ENCODE measurements at places on chromosomes 7 and 10.

DNA sequence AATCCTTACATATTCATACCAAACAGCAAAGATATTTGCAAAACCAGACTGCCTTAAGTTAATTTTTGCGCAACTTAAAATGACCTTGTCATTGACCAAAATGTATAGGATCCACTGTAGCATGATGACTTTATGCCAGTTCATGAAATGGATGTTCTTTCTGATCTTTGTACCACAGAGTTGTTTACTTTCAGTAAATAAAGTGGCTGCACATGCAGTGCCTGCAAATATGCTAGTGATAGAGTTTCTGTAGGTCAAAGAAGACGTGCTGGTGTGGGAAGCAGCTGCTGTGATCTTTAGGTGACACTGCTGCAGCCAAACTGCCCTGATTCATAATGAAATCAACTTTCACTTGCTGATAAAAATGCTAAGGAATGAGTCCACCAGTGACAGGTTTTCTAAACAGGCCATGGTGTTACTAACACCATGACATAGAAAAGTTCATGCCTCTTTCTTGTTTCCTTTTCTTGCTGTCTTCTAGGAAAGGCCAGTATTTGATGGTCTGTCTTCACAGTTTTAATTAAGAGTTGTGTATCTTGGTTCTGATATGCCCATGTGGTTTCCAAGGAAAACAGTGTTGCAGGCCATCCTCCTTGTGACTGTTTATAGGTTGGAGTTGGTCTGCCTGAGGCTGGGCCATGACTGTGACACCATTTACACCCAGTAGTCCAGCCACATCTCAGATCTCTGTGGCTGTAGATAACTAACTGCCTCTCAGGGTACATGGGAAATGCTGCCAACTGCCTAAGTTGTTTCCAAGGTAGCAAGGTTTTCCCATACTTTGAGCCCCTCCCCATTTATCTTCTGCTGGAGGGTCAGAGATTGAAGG, 62.5 kb downstream of the INSYN2A start:
- DNase-seq = no peak

- no peak for DNase-seq
Measured at GRCh38 chr10:130422366-130423324, 286.5 kb downstream of the GLRX3 start.

DNA sequence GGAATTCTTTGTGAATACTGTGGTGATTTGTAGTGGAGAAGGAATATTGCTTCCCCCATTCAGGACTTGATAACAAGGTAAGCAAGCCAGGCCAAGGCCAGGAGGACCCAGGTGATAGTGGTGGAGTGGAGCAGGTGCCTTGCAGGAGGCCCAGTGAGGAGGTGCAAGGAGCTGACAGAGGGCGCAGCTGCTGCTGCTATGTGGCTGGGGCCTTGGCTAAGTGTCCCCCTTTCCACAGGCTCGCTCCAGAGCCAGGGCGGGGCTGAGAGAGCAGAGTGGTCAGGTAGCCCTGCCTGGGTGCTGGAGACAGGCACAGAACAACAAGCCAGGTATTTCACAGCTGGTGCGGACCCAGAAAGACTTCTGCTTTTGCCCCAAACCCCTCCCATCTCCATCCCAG, 162.9 kb downstream of the EGFR start:
- no peak for DNase-seq

DNA sequence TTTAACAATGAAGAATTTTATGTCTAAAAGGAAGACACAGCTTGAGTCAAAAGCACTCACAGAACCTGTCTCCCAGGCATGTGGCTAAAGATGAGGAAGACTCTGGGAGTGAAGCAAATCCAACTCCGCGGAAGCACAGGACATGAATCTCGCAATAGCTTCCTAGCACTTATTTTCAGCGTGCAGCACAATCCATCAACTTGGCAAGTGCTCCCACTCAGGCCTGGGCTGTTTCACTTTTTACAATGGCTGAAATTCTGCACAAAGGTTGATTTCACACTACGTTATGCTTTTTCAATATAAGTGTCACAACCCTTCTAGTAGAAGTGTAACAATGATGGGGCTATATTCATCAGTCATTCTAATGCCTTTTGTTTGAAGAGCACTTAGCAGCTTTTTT, 180.2 kb downstream of the XPNPEP1 start:
- DNase-seq = no peak

GRCh38 chr7:76236224-76236623, 34.5 kb downstream of the SRRM3 start:
- DNase-seq = no peak

- DNase-seq = no peak
Measured at GRCh38 chr10:14356921-14357320, 26.2 kb upstream of the FRMD4A start.

GRCh38 chr10:86311190-86311589, 55.4 kb downstream of the GRID1 start:
- no peak for DNase-seq

DNA sequence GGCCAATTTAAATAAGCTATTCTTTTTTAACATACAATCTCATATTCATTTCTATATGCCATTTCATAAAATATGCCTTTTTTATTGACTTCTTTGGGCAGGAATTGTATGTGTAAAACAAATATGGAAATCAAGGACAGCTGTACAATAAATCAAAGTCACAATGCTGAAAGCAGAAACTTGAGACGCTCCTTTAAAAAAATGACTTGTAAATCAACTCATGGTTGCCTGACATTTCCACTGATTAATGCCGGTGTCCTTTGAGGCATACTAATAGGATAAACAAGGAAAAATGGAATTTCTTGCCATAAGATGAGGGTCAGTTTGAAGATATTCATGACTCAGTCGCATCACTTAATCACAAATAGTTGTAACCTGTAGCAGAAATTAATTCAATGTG, 247.4 kb upstream of the TEX47 start:
- no peak for DNase-seq

DNA sequence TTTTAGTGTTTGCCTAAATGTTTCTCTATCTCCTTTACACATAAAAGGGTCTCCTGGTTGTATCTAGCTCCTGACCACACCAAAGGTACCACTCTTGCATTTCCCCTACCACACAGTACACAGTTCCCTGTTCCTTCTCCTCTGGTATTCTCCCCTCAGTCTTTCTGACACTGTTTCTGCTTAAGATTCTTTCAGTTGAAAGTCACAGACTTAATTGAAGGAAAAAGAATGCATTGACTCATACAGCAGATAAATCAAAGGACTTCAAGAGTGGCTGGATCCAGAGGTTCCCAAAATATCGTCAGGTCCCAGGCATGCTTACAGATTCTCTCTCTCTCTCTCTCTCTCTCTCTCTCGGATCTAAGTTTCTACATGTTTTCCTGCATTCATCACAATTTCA, 185.6 kb upstream of the LRGUK start:
- no peak for DNase-seq

- DNase-seq = no peak
Measured at GRCh38 chr10:76444034-76444800, 1012.8 kb downstream of the LRMDA start.

GRCh38 chr10:74927701-74928100, 101.3 kb downstream of the KAT6B start:
- DNase-seq = no peak

DNA sequence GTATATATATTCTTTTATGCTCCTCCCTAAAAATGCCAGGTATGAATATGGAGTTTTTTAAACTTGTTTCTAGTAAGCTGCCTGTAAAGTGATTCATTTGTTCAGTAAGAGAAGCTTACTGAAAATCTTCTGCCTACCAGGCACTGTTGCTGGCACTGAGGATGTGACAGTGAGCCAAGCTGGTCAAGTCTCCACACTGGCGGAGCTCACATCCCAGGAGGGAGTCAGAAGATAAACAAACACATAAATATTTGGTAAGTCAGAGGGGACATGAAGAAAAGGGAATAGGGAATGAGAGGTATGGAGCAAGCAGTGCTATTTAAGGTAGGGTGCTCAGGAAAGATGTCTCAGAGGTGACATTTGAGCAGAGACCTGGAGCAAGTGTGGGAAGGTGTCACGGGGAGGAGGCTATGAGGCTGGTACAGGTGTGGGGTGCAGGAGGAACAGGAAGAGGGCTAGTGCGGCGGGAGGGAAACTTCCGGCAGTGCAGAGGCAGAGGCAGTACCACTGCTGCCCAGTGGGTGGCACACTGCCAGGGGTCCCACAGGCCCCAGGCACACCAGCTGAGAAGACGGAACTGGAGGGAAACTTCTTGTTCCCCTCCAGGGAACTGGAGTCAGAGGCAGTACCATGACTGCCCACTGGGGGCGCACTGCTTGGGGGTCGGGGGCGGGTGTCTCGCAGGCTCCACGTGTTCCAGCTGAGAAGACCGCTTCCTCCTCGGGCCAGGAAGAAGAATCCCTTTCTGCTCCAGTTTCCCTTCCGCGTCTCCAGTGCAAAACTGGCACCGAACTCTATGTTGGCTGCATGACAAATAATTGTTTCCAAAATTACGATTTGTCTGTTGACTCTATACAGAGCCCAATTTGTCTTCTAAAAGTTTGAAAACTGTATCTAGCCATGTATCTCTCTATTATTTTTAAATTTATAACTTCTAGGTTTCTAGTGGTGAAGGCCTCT, 161.0 kb downstream of the TEX36 start:
- no peak for DNase-seq

- no peak for DNase-seq
Measured at GRCh38 chr7:2499719-2500430, 19.7 kb upstream of the LFNG start.

- no peak for DNase-seq
Measured at GRCh38 chr7:140035400-140036223, 27.1 kb downstream of the PARP12 start.

GRCh38 chr10:121516093-121516865, 82.0 kb downstream of the FGFR2 start:
- DNase-seq = no peak

DNA sequence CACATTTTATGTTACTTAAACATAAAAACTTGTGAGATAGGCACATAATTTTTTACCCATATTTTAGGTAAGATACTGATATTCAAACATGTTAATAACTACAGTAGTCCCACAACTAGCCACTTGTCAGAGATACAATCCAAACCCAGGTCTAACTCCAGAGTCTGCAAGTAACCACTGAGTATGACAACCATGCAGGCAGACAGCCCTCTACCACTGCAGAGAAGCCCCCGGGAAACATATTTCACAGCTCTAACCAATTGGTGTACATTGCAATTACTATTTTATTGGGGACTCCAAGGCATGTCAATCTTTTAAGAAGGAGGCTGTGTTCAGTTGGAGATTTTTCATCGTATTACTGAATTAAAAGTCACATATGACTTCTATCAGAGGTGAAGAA, 107.2 kb upstream of the FAM133B start:
- no peak for DNase-seq

GRCh38 chr10:8596929-8597472, 542.5 kb downstream of the GATA3 start:
- DNase-seq = no peak

- DNase-seq = no peak
Measured at GRCh38 chr10:101075775-101076174, 14.0 kb downstream of the KAZALD1 start.

- no peak for DNase-seq
Measured at GRCh38 chr7:29449569-29450260, 113.9 kb upstream of the PRR15 start.

GRCh38 chr7:73668103-73668885, 663 bp downstream of the VPS37D start:
- no peak for DNase-seq

DNA sequence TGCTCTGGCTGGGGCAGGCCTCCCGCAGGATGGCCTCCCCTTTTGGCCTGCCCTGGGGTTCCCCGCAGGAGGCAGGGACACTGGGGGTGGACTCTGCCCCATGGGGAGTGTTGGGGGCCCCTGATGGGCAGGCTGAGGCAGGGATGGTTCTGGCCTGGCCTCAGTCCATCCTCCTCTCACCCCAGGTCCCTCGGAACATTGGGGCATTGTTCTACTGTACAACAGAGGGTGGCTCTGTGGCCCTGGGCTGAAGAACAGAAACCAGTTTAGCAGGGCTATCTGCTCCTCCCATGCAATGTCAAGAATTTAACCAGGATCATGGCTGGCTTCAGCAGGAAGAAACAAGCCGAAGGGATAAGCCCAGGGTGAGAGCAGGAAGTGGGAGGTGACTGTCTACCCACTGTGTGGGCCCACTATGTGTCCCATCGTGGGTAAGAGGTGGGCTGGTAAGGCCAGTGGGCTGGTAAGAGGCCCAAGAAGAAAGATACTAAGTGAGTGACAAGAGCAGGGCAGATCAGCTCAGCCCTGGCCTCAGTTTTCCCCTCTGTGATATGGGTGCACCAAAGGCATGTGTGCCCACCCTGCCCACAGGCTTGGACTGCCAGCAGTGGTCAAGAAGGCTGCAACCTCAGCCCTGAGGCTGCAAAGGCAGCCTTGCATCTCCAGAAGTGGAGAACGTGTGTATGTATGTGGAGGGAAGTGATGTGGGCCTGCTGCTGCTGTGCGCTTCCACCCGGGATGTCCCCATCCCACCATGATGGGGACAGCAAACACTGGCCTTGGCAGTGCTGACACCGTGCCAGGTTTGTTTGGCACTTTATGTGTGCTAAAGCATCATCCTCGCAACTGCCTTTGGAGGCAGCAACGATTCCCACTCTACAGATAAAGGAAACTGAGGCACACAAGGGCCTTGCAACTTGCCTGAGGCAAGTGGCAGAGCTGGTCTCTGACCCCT, 138.9 kb downstream of the SH3PXD2A start:
- no peak for DNase-seq

- DNase-seq = no peak
Measured at GRCh38 chr10:75773231-75773780, 341.9 kb downstream of the LRMDA start.

DNA sequence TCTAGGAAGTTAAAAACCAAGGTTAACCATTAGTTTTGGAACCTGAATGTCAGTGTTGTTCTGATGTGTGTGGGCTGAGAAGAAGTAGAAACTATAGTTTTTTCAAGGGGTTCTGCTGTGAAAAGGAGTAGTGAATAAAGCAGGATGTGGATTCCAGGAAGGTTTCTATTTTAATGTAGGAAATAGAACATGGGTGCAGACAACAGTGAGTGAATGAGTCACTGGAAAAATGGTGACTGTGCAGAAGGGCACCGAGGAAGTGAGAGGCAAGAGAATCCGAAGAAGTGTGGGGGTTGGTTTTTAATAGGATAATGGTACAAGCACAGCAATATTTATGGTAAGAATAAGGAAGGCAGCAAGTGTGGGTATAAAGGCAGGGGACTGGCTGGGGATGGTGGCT, 120.4 kb downstream of the ARHGAP21 start:
- no peak for DNase-seq

DNA sequence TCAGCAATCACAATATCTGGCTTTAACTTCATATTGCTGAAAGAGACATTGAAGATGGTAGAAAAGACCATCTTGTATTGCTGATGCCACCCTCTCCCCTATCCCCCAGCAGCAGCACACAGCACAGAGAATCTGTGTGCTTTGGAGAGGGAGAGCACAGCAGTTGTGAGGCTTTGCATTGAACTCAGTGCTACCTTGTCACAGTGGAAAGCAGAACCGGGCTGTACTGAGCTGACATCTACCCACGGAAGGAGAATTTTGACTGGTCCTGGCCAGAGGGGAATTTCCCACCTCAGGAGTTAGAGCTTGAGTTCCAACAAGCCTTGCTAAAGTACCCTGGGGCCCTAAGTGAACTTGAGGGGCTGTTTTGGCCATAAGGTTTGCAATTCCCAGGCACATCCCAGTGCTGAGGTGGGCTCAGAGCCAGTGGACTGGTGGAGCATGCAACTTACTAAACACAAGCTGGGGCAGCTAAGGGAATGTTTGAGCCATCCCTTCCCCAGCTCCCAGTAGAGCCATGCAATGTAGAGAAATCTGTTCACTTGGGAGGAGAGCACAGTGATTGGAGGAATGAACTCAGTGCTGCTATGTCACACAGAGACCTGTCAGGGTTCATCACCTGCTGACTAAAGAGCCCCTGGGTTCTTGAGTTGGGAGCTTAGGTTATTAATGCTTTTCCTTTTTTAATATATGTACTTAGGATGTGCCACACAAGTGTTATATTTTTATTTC, 62.1 kb downstream of the OR13A1 start:
- no peak for DNase-seq

- no peak for DNase-seq
Measured at GRCh38 chr10:106500925-106501525, 663.5 kb downstream of the SORCS1 start.

All from NCI-H1436 (cell line).